Ascending aorta (tissue), 2 donors: ENCODE measurements at places on chromosomes 16 and 17. TPM values are rescaled to one million over a fixed set of nuclear protein-coding genes. Genes with fewer than 3 reads are reported as not detected.

The WNT9B gene
- total RNA-seq, result 5.6 TPM

The PRAC1 gene
- not detected for total RNA-seq

The LYRM1 gene
- total RNA-seq, result 3.9 TPM

GRCh38 chr16:83100679-83101078 is 473.9 kb downstream of the CDH13 start:
- no peaks in the 10 kb centered on the region for H3K27me3 ChIP-seq
- H3K27ac ChIP-seq, result no peak overlapping the region
- H3K4me3 ChIP-seq, result no peak overlapping the region
- no peaks in the 10 kb centered on the region for H3K36me3 ChIP-seq
- no peaks in the 10 kb centered on the region for H3K4me1 ChIP-seq
- no peak for DNase-seq

- no peak overlapping the region for H3K27ac ChIP-seq
- no peaks in the 10 kb centered on the region for H3K27me3 ChIP-seq
- peaks cover 13% of the 10 kb centered on the region for H3K36me3 ChIP-seq
- no peak for DNase-seq
- H3K4me1 ChIP-seq, result no peaks in the 10 kb centered on the region
- no peak overlapping the region for H3K4me3 ChIP-seq
Observed at GRCh38 chr17:703081-703875, 11.4 kb downstream of the VPS53 start.

DNA sequence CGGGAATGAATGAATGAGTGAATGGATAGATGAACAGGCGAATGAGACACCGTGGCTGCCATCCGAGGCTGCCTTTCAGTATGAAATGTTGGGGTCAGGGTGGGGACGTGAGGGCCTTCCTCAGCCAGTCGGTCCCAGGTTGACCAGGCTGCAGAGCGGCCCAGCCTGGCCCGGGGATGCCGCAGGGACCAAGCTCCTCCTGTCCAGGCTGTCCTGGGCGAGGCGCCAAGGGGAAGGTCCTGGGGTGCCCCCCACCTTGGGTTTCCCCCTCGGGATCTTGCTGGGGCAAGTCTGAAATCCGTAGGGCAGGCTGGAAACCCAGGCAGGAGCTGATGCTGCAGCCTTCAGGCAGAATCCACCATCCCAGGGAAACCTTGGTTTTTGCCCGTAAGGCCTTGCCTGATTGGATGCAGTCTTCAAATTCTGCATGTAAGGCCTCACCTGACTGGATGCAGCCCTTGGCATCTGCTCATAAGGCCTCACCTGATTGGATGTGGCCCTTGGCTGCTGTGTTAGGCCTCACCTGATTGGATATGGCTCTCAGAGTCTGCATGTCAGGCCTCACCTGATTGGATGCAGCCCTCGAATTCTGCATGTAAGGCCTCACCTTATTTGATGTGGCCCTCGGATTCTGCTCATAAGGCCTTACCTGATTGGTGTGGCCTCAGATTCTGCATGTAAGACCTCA is 61.7 kb upstream of the ZNF469 start:
- no peaks in the 10 kb centered on the region for H3K4me1 ChIP-seq
- H3K27ac ChIP-seq, result no peak overlapping the region
- H3K27me3 ChIP-seq, result no peaks in the 10 kb centered on the region

DNA sequence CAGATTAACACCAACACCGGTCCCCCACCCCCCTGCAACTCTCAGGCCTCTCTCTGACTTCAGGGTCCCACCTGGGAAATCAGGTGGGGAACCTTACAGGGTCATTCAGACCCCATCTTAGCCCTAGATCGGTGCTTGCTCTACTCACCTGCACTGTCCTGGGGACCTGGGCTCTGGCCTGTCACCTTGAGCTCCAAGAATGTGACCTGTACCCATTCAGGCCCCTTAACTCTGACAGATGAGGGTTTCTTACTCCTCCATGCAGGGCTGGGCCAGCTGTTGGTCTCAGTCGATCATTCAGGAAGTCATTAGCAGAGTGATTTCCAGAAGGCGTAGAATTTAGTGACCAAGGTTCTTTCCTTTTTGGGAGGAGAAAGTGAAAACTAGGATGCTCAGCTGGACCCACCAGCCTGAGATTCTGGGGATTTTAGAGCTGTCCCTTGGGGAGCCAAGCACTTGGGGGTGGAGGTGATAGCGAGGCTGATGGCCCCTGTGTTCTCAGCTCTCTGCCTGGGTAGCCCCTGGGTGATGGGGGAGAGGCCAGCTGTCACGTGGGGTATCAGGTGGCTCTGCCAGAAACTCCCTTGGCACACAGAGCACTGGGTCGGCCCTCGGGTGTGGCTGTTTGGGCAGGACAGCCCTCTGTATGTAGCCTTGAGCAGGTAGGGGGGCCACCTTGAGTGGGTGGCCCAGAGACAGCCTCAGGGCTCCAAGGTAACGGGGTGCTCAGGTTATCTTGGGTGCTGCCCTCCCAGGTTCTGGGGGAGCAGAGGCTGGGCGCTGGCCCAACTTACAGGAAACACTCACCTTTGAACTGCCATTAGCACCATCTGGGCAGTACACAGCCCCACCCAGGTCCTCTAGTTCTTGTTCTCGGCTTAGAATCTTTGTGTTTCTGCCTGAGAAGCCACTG is 724 bp downstream of the MVP start:
- no peaks in the 10 kb centered on the region for H3K27me3 ChIP-seq
- H3K27ac ChIP-seq, result peak overlapping the region; percentile 90
- DNase-seq, result no peak
- peak overlapping the region; percentile 54 for H3K4me3 ChIP-seq
- peaks cover 28% of the 10 kb centered on the region for H3K4me1 ChIP-seq
- peaks cover 18% of the 10 kb centered on the region for H3K36me3 ChIP-seq

DNA sequence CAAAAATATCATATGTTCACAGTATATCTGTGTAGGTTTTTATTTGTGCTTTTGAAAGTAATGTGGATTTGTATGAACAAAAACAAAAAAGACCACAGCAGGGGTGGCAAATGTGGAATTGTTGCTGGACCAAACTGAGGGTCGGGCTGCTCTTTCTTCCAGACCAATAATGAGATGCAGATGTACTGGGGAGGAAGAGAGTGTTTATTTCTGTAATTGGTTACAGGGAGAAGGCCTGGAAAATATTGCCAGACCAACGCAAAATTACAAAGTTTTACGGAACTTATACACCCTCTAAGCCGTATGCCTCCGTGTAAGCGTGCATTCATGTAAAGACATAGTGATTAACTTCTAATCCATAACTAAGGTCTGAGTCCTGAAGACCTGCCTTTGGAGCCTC is 353.9 kb upstream of the C16orf82 start:
- DNase-seq, result no peak
- no peaks in the 10 kb centered on the region for H3K36me3 ChIP-seq
- no peak overlapping the region for H3K4me3 ChIP-seq
- H3K27me3 ChIP-seq, result no peaks in the 10 kb centered on the region

DNA sequence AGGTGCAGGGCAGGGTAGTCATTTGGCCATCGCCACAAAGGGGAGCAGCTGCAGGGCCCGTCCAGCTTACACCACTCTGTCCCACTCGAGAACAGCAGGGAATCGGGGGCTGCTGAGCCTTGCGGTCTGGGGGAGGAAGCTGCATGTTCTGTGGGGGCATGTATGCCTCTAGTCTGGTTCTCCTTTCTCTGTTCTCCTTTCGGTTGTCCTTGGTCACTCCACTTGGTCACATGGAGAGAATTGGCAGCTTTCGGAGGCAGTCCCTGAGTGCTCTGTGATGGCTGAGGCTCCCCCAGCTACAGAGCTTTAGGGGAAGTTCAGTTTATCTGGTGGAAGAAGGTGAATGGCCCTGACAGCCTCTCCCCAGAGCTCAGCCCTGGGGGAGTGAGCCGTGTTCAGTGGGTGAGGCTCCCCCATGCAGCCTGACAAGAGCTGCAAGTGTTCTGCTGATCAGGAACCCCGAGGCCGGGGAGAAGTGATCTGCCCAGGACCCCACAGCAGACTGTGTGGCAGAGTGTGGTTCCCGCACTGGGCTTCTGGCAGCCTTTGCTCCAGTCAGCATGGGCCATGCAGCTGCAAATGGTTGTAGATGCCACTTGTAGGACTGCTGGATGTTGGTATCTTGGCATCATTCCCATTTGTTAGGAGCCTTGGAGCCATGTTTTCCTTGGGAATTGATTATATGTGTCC is 22.3 kb upstream of the SMPD3 start:
- no peaks in the 10 kb centered on the region for H3K36me3 ChIP-seq
- peak overlapping the region; percentile 2 for H3K4me3 ChIP-seq
- H3K27me3 ChIP-seq, result no peaks in the 10 kb centered on the region

- H3K4me1 ChIP-seq, result no peaks in the 10 kb centered on the region
- H3K27ac ChIP-seq, result no peak overlapping the region
- H3K36me3 ChIP-seq, result no peaks in the 10 kb centered on the region
- no peak overlapping the region for H3K4me3 ChIP-seq
- DNase-seq, result no peak
Observed at GRCh38 chr17:74404789-74405188, 27.1 kb upstream of the GPRC5C start.

- H3K27me3 ChIP-seq, result no peaks in the 10 kb centered on the region
- no peaks in the 10 kb centered on the region for H3K36me3 ChIP-seq
- no peak overlapping the region for H3K4me3 ChIP-seq
- DNase-seq, result no peak
- no peaks in the 10 kb centered on the region for H3K4me1 ChIP-seq
- no peak overlapping the region for H3K27ac ChIP-seq
Observed at GRCh38 chr17:77534137-77534536, 393.4 kb downstream of the SEC14L1 start.

GRCh38 chr16:17448640-17449638 is 21.8 kb downstream of the XYLT1 start:
- no peak overlapping the region for H3K4me3 ChIP-seq
- no peaks in the 10 kb centered on the region for H3K27me3 ChIP-seq
- DNase-seq, result no peak
- no peak overlapping the region for H3K27ac ChIP-seq
- no peaks in the 10 kb centered on the region for H3K36me3 ChIP-seq

- no peak for DNase-seq
- no peaks in the 10 kb centered on the region for H3K36me3 ChIP-seq
- H3K27me3 ChIP-seq, result no peaks in the 10 kb centered on the region
- H3K4me1 ChIP-seq, result no peaks in the 10 kb centered on the region
Observed at GRCh38 chr17:47324224-47325020, 667 bp downstream of the EFCAB13 start.

DNA sequence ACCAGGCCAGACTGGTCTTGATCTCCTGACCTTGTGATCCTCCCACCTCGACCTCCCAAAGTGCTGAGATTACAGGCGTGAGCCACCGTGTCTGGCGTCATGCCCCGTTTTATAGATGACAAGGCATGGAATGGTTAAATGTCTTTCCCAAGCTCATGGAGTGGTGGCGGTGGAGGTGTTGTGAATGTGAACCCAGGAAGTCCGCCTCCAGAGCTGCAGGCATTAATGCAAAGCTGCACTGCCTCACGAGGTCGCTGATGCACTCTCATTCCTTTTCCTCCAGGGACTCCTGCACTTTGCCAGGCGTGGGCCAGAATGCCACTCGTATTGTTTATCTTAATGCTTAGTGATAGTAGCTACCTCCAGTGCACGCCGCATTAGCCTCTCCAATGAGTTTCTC is 149.6 kb downstream of the WWOX start:
- no peaks in the 10 kb centered on the region for H3K4me1 ChIP-seq
- H3K4me3 ChIP-seq, result no peak overlapping the region
- no peaks in the 10 kb centered on the region for H3K36me3 ChIP-seq
- H3K27me3 ChIP-seq, result no peaks in the 10 kb centered on the region
- DNase-seq, result no peak

- H3K4me1 ChIP-seq, result no peaks in the 10 kb centered on the region
- H3K36me3 ChIP-seq, result peaks cover 43% of the 10 kb centered on the region
- no peak overlapping the region for H3K27ac ChIP-seq
- no peaks in the 10 kb centered on the region for H3K27me3 ChIP-seq
- no peak overlapping the region for H3K4me3 ChIP-seq
- DNase-seq, result no peak
Observed at GRCh38 chr17:78106211-78106610, 22.3 kb downstream of the TMC6 start.

DNA sequence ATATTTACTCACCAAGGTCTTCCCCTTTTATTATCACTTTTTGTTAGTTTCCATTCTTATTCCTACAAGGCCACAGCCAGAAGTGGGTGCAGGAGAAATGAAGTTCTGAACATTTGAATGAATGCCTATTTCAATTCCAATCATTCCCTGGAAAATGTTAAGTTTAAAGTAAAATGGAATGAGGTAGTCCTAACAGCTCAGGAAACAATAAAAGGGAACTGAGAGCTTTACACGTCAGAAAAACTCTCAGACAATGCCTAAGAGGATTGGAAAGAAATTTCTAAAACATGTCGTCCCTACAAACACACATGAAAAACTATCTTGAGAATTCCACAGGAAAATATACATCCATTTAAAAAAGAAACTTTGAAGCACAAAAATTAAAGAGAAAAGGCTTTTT is 238.8 kb downstream of the STX8 start:
- no peak overlapping the region for H3K27ac ChIP-seq
- no peak for DNase-seq
- no peak overlapping the region for H3K4me3 ChIP-seq

GRCh38 chr17:72363089-72363610 is 242.3 kb downstream of the SOX9 start:
- H3K27ac ChIP-seq, result no peak overlapping the region
- H3K36me3 ChIP-seq, result no peaks in the 10 kb centered on the region
- H3K4me1 ChIP-seq, result no peaks in the 10 kb centered on the region
- no peak overlapping the region for H3K4me3 ChIP-seq
- no peaks in the 10 kb centered on the region for H3K27me3 ChIP-seq

GRCh38 chr16:67260426-67261063 is 11.8 kb downstream of the SLC9A5 start:
- H3K36me3 ChIP-seq, result no peaks in the 10 kb centered on the region
- no peaks in the 10 kb centered on the region for H3K27me3 ChIP-seq
- no peaks in the 10 kb centered on the region for H3K4me1 ChIP-seq
- no peak overlapping the region for H3K4me3 ChIP-seq
- DNase-seq, result no peak

- H3K4me3 ChIP-seq, result no peak overlapping the region
- no peak for DNase-seq
- no peaks in the 10 kb centered on the region for H3K27me3 ChIP-seq
- H3K4me1 ChIP-seq, result no peaks in the 10 kb centered on the region
- no peak overlapping the region for H3K27ac ChIP-seq
Observed at GRCh38 chr17:57727630-57728175, 17.4 kb downstream of the CCDC182 start.

DNA sequence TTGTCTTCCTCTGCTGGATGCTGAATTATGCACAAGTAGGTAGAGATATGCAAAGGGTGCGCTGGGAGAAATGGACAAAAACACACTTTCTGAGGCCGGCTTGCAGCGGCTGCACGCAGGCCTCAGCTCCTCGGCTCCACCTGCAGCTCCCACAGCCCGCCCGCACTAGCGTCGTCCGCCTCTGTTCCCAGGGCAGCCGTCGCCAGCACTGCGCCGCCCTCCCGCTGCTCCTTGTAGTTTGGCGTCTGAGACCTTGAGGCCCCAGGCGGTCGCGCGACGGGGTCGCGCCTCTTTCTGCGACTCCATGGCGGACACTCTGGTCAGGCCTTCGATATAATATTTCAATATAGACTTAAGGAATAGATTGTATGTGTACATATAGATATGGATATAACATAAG is 24.8 kb downstream of the SLFN12 start:
- H3K4me3 ChIP-seq, result no peak overlapping the region
- no peaks in the 10 kb centered on the region for H3K27me3 ChIP-seq
- no peak overlapping the region for H3K27ac ChIP-seq
- peaks cover 59% of the 10 kb centered on the region for H3K36me3 ChIP-seq
